ENCODE measurements at places on chromosomes 1 and 21. TPM values are rescaled to one million over a fixed set of nuclear protein-coding genes. Genes with fewer than 3 reads are reported as not detected.

DNA sequence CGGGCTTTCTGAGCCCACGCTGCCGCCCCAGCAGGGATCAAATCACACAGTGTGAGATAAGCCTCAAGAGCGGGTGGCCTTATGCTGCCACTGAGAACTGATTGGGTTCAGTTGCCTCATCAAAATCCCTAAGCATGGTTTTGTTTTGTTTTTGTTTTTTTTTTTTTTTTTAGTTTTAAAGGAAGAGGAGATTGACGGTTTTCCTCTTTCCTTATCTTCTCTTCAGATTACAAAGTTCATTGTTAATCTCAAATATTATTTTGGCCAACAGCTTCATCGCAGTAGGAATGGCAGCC is 651 bp downstream of the COA6 start:
- H3K27ac ChIP-seq = peak overlapping the region; percentile 95
- no peak for DNase-seq
- peaks cover 6% of the 10 kb centered on the region for H3K36me3 ChIP-seq
- peak overlapping the region; percentile 96 for H3K4me3 ChIP-seq

GRCh38 chr1:239478069-239478468 is 91.7 kb downstream of the CHRM3 start:
- H3K4me3 ChIP-seq = no peak overlapping the region
- no peaks in the 10 kb centered on the region for H3K4me1 ChIP-seq
- H3K36me3 ChIP-seq = no peaks in the 10 kb centered on the region
- no peaks in the 10 kb centered on the region for H3K27me3 ChIP-seq
- DNase-seq = no peak

- no peaks in the 10 kb centered on the region for H3K4me1 ChIP-seq
- no peak overlapping the region for H3K4me3 ChIP-seq
- no peak for DNase-seq
- no peak overlapping the region for H3K27ac ChIP-seq
- no peaks in the 10 kb centered on the region for H3K36me3 ChIP-seq
Measured at GRCh38 chr21:35119501-35120047, 70.5 kb upstream of the RUNX1 start.

DNA sequence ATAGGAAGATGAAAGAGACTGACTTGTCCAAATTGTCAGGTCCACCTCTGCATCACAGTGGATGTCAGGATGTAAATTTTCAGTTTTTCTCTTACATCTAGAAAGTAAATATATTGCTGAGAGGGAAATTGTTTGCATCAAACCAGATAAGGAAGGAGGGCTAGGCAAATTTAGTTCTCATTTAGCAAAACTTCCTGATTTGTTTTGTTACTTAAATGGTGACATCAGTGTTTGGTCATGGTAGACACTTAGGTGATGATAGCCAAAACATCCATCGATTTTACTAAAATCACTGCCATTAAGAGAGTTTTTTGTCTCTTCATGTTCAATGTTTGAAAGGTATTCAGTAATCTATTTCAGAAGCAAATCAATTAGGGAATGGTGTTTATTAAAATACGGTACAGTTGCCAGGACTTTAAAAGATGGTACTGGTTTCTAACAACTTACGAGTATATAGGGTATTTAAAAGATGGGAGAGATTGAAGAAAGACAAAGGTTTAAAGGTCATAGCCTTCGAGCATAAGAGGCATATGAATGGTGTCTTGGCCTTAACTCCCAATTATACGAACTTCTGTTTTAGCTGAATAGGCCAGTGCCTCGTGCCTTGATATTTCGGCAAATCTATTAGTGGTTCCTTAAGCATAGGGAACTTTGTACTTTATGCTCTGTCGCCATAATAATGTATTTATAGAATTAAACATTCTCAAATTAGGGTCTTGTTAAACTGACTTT is 3.0 kb downstream of the IER5 start:
- no peaks in the 10 kb centered on the region for H3K36me3 ChIP-seq
- no peak for DNase-seq
- no peak overlapping the region for H3K27ac ChIP-seq

- DNase-seq = no peak
- H3K4me3 ChIP-seq = no peak overlapping the region
- no peaks in the 10 kb centered on the region for H3K27me3 ChIP-seq
- no peaks in the 10 kb centered on the region for H3K36me3 ChIP-seq
- H3K4me1 ChIP-seq = no peaks in the 10 kb centered on the region
Measured at GRCh38 chr21:25424634-25425033, 182.6 kb downstream of the MRPL39 start.

GRCh38 chr1:231072041-231072440 is 32.0 kb upstream of the FAM89A start:
- no peaks in the 10 kb centered on the region for H3K27me3 ChIP-seq
- H3K4me3 ChIP-seq = no peak overlapping the region
- H3K36me3 ChIP-seq = no peaks in the 10 kb centered on the region
- H3K27ac ChIP-seq = no peak overlapping the region
- DNase-seq = no peak

DNA sequence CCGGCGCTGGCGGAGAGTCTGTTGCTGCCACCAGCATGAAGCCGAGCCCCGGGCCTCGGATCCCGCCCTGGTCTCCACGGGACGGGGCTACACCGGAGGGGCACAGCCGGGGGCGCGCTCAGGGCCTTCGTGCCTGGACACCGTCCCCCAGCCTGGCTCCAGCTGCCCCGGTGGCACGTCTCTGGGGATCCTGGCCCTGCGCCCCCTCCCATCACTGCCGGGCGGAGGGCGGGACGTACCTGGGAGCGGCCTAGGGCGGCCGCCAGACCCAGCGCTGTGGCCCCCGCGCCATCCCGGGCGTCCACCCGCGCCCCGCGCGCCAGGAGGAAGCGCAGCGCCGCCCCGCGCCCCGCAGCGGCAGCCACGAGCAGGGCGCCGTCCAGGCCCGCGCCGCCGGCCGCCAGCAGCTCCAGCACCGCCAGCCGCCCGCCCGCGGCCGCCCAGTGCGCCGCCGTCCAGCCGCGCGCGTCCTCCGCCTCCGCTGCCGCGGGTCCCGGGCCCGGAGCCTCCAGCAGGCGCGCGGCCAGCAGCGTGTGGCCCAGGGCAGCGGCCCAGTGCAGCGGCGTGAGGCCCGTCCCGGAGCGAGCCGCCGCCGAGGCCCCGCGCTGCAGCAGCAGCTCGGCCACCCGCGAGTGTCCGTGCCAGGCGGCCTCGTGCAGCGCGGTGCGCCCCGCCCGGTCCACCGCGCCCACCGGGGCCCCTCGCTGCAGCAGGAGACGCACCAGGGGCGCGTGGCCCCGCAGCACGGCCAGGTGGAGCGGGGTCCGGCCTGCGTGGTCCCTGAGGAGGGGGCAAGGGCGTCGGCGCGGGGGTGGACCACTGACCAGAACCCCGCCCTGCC is 1.0 kb downstream of the ANKRD65 start:
- no peaks in the 10 kb centered on the region for H3K27me3 ChIP-seq
- H3K4me1 ChIP-seq = no peaks in the 10 kb centered on the region
- DNase-seq = no peak
- H3K4me3 ChIP-seq = no peak overlapping the region

- no peak overlapping the region for H3K27ac ChIP-seq
- no peak overlapping the region for H3K4me3 ChIP-seq
- no peaks in the 10 kb centered on the region for H3K36me3 ChIP-seq
- H3K27me3 ChIP-seq = no peaks in the 10 kb centered on the region
Measured at GRCh38 chr1:215132156-215132555, 49.6 kb downstream of the KCNK2 start.

- H3K27me3 ChIP-seq = no peaks in the 10 kb centered on the region
- peaks cover 11% of the 10 kb centered on the region for H3K4me1 ChIP-seq
- no peak overlapping the region for H3K27ac ChIP-seq
- no peak overlapping the region for H3K4me3 ChIP-seq
- DNase-seq = no peak
Measured at GRCh38 chr1:161206411-161207140, 4.4 kb downstream of the NDUFS2 start.

FCRL1 gene
- total RNA-seq = not detected

COL8A2 gene
- 41.6 TPM for total RNA-seq

PGLYRP4 gene
- not detected for total RNA-seq

C1QB gene
- total RNA-seq = 448 TPM

CFAP74 gene
- not detected for total RNA-seq

TATDN3 gene
- 8.9 TPM for total RNA-seq
